ENCODE measurements at places on chromosomes 1 and 21. TPM values are rescaled to one million over a fixed set of nuclear protein-coding genes. Genes with fewer than 3 reads are reported as not detected.

DNA sequence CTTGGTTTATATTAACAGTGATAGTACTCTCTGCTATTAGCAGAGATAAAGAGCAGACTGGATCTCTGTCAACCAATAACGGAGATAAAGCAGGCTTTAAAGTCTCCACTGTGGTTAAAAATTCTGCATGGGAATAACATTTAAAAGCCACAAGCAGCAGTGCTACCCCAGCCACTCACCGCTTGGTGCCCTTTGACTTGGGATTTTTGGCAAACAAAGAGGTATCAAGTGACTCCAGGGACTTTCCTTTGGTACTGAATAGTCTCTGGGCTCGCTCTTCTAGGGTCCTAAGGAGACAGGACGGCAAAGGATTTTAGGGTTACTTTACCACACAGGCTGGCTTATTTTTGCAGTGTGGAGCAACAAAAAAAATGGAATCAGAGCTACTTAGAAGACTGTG, 11.3 kb downstream of the SF3A3 start:
- H3K4me3 ChIP-seq: no peak overlapping the region
- H3K27ac ChIP-seq: no peak overlapping the region
- H3K27me3 ChIP-seq: no peaks in the 10 kb centered on the region
- H3K4me1 ChIP-seq: no peaks in the 10 kb centered on the region

GRCh38 chr21:15309022-15309590, 244.3 kb upstream of the NRIP1 start:
- H3K4me1 ChIP-seq: no peaks in the 10 kb centered on the region
- no peak overlapping the region for H3K27ac ChIP-seq
- no peak overlapping the region for H3K4me3 ChIP-seq
- no peak for DNase-seq

DNA sequence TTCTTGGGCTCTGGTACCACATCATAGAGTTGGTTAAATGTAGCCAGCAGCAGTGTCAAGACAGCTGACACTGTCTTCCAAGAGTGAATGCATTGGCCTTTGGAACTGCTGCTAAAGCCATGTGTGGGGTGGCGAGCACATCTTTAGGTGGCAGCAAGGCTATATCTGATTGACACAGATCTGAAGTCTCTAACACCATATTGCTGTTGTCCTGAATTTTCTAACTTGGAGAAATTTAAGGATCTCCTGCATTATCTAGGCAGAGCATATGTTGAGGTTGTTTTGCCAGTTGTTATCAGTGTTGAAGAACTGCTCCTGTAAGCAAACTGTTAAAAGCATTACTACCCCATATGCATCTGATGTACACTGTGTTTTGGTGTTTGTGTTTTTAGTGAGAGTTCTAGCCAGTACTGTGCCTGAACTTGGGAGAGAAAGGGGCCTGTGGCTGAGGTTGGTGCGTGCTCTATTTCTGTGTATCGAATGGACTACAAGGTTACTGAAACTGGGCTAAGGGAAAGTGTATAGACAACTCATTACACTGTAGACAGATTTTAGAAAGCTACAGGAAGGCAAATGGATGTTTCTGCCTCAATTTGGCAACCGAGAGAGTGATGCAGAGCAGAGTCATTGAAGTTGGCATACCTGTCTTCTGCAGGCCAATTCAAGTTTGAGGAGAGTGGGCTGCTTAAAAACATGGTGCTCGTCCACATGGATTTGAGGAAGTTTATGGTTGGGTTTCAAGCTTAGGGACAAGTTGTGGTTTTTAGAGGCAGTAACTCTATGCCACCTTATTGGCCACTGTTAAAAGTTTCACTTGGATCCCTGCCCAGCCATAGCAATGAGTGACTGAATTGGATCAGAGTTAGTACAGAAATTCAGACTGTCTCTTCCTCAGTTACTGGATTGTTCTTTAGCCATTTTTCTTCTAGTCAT, 16.9 kb downstream of the DYRK3 start:
- DNase-seq: no peak
- no peak overlapping the region for H3K4me3 ChIP-seq
- peak overlapping the region; percentile 62 for H3K27ac ChIP-seq
- H3K4me1 ChIP-seq: peaks cover 19% of the 10 kb centered on the region
- H3K27me3 ChIP-seq: no peaks in the 10 kb centered on the region

- no peaks in the 10 kb centered on the region for H3K27me3 ChIP-seq
- DNase-seq: no peak
- no peaks in the 10 kb centered on the region for H3K36me3 ChIP-seq
- no peaks in the 10 kb centered on the region for H3K4me1 ChIP-seq
- no peak overlapping the region for H3K4me3 ChIP-seq
Observed at GRCh38 chr1:156026588-156026987, 5.8 kb upstream of the SSR2 start.

CDCP2 gene
- not detected for total RNA-seq

DNA sequence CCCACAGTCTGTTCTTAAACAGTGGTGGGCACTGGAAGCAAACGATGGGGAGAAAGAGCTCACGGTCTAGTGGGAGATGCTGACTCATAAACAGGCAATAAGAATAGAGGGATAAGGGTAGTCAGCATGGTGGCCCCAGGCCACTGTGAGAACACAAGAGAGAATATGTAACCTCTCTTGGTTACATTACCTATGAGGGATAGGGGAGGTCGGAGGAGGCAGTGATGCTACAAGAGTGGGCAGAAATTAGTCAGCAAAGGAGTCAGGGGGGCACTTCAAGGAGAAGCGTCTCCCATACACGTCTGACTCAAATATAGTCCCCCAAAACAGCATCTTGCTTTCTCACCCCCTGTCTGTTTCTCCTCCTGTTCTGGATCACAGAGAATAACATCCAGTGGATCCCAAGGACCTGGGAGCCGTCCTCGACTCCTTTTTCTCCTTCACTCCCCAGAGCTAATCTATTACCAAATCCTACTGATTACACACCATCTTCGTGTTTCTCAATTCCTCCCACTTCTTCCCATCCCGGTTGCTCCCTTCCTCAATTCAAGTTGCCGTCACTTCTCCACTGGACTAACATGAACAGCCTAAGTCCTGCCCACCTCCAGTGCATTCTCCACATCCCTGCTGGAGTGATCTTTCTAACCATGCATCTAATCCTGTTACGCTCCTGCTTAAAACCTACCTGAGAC, 2.1 kb downstream of the SLAMF8 start:
- H3K36me3 ChIP-seq: no peaks in the 10 kb centered on the region
- no peaks in the 10 kb centered on the region for H3K27me3 ChIP-seq
- H3K4me3 ChIP-seq: no peak overlapping the region
- no peak overlapping the region for H3K27ac ChIP-seq

LINGO4 gene
- total RNA-seq: 0.38 TPM

PLEKHO1 gene
- 2.1 TPM for total RNA-seq

DNA sequence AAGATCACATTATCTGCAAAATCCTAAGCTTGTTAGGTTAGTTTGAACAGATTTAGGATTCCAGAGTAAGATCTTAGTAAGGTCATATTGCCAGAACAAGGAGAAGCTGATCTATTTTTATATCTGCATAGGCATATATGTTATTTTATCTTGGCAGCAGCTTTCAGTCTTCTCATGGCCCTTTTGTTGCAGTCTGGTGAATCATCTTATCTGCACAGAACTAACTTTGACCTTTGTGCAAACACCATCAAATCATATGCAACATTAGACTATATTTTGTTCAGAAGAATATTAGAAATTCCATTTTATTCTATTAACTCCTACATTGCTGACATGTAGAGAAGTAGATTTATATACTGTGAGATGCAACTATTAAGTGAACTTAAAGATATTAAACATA, 107.3 kb downstream of the CLEC20A start:
- DNase-seq: no peak
- H3K27me3 ChIP-seq: no peaks in the 10 kb centered on the region
- H3K4me3 ChIP-seq: no peak overlapping the region
- no peak overlapping the region for H3K27ac ChIP-seq
- H3K4me1 ChIP-seq: no peaks in the 10 kb centered on the region
- H3K36me3 ChIP-seq: no peaks in the 10 kb centered on the region

GRCh38 chr1:154178911-154179811, 12.7 kb downstream of the TPM3 start:
- no peak for DNase-seq
- H3K27ac ChIP-seq: peak overlapping the region; percentile 31
- H3K36me3 ChIP-seq: no peaks in the 10 kb centered on the region
- peaks cover 23% of the 10 kb centered on the region for H3K4me1 ChIP-seq
- H3K4me3 ChIP-seq: no peak overlapping the region

- no peak overlapping the region for H3K27ac ChIP-seq
- no peaks in the 10 kb centered on the region for H3K4me1 ChIP-seq
Observed at GRCh38 chr1:245622332-245623014, 467.7 kb downstream of the KIF26B start.

LHX8 gene
- total RNA-seq: not detected

DNA sequence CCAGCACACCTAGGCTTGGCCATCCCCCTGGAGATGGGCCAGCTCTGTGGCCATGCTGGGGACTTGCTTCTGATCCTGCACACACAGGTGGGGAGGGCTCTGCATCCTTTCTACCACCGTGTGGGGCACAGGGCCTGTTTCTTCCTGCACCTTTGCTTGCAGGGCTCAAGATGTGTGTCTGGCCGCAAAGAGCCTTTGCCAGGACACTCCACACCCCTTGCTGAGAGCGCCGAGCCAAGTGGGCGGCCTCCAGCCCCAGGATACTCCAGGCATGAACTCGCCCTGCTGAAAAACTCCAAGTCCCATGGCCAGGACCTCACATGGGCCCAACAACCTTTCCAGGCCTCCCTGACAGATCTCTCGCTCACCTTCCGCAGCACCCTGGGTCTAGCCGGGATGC, 11.6 kb upstream of the GPR153 start:
- H3K4me3 ChIP-seq: no peak overlapping the region
- no peaks in the 10 kb centered on the region for H3K36me3 ChIP-seq
- no peak for DNase-seq

DNA sequence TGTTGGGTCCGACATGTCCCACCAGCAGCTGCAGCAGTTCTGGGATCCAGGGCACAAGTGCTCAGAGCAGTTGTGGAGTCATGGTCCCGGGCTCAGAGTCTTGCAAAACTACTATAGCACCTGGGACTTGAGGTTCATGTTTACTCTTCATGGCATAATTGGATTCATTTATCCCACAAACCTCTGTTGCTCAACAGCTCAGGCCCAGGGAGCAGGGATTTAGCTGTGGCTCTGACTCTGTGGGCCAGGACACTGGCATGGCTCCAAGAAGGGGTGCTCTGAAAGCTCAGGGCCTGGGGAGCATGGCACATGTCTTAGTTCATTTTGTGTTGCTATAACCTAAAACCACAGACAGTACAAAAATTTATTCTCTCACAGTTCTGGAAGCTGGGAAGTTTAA, 626.7 kb upstream of the ADGRL2 start:
- no peaks in the 10 kb centered on the region for H3K36me3 ChIP-seq
- H3K27ac ChIP-seq: no peak overlapping the region
- no peak overlapping the region for H3K4me3 ChIP-seq
- H3K4me1 ChIP-seq: no peaks in the 10 kb centered on the region
- H3K27me3 ChIP-seq: no peaks in the 10 kb centered on the region
- no peak for DNase-seq

- no peaks in the 10 kb centered on the region for H3K4me1 ChIP-seq
Observed at GRCh38 chr1:93798291-93798690, 80.7 kb downstream of the DNTTIP2 start.

GRCh38 chr1:220159041-220159440, 65.1 kb downstream of the IARS2 start:
- H3K27ac ChIP-seq: no peak overlapping the region
- no peaks in the 10 kb centered on the region for H3K36me3 ChIP-seq
- no peaks in the 10 kb centered on the region for H3K4me1 ChIP-seq
- no peaks in the 10 kb centered on the region for H3K27me3 ChIP-seq

LRRC71 gene
- not detected for total RNA-seq
